ENCODE measurements at places on chromosomes 4 and X.

DNA sequence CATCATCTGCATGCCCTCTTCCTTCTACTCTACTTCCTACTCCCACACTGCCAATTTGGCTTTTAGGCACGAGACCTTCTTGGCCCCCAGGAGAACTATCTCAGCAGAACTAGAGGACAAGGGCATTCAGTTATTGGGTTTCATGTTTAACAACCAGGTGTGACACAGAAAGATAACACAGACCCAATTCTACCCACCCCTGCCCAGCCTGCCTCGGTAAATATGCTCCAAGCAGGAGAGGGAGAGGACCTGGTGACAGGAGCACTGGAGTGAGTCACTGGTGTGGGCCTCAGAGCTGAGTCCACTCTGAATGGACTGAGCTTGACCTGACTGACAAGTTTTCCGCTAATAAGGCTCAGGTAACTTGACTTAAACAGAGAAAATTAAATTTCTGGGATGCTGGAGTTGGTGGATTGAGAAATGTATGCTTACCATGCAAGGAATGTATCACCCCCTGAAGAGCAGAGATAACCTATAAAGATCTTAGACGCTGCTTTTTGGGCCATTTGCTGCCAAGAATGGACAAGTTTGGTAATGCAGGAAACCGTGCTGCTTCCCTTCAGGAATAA, 52.5 kb downstream of the CASP3 start:
- DNase-seq = no peak

- DNase-seq = no peak
These were observed 7.0 kb downstream of the PNMA3 start for GRCh38 chrX:153063315-153063714.

DNA sequence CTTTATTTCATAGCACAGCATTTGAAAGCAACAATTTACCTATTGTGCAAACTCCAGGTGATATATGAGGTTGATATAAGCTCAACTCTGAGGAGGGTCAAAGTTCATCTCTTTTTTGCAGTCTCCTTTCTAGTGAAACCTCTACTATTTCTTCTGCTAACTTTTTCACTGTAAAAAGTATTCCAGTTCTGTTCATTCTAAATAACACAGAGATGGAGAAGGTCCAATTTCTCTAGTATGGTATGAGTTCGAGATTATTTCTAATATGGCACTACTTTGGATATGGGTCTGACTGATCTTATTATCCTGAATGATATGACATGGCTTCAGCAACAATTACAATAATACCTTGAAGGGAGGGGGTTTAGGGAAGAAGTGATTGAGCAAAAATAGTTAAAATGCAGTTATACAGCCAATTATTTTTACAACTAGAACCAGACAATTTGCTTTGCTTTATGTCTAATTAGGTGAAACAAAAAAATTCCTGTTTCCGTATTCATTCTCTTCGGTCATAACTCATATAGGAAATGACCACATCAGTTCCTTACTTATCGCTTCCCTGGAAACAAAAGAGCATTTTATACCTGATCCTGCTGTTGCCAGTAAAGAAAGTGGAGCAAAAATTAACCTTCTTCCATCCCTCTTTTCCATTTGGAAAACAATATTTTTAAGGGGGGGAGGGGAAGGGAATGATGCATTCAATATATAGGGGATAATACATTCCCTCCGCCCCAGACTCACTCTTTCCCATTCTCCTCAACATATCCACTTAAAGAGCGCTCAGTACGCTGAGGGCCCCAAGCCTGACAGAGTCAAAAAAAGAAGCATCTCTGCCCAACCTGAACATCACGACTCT, 1.0 kb downstream of the TBC1D9 start:
- DNase-seq = no peak

DNA sequence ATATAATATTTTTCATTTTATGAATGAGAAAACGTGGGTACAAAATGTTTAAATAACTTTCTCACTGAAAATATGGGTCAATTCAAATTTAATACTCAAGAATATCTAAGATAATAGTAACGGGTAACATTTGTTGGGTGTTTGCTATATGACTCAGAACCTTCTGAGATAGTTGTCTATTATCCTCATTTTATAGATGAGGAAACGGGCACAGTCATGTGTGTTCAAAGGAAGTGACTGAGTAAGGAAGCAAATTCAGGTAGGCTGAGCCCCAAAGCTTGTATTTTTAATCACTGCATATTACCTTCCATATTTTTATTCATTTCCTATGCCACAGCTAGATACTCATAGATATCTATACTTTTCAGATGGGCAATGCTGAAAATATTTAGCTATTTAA, 12.2 kb upstream of the CAMK2D start:
- no peak for DNase-seq

DNA sequence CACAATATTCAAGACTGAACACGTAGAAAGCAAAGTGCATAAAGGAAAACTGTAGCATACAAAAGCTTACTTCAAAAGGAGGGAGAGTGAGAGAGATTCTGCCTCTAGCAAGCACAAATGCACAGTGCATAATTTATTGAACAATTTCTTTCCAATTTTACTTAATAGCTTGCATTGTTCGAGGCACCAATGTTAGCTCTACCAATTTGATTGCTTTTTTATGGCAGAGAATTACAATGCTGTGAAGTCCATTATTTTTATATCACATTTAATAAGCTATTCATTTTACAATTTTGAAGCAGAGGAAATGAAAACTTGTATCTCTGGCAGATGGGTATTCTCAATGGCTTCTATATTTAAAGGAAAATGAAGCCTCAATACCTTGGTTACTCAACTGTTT, 331.7 kb downstream of the GPM6A start:
- no peak for DNase-seq

GRCh38 chr4:46503739-46504138, 113.8 kb upstream of the GABRA2 start:
- DNase-seq = peak; percentile 52

- peak; percentile 16 for DNase-seq
These were observed 117.2 kb downstream of the TEX13C start for GRCh38 chrX:125436855-125437254.

DNA sequence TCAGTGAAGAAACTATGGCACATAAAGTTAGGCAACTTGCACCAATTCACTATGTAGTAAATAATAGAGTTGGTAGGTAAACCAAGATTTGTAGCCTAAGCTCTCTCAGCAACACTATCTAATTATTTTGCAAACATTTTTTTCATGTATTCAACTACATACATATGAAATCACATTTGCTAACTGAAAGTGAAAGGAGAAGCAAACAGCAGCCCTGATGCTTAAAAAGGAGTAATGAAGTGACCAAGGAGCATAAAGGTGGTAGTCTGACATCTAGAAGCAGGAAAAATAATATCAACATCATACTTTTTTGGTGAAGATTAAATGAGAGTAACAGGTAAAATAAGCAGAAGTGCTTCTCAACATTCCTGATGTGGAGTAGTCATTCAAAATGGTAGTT, 603.7 kb downstream of the GRXCR1 start:
- DNase-seq = no peak

- DNase-seq = no peak
These were observed 1806.6 kb upstream of the AGA start for GRCh38 chr4:179248821-179249220.

GRCh38 chr4:98661371-98662054, 3.1 kb upstream of the TSPAN5 start:
- no peak for DNase-seq

GRCh38 chr4:183288955-183289354, 31.1 kb downstream of the CLDN22 start:
- DNase-seq = no peak

GRCh38 chrX:31057291-31057690, 14.6 kb downstream of the FTHL17 start:
- DNase-seq = no peak

- DNase-seq = no peak
These were observed 7.1 kb downstream of the NHSL2 start for GRCh38 chrX:71917621-71918343.

DNA sequence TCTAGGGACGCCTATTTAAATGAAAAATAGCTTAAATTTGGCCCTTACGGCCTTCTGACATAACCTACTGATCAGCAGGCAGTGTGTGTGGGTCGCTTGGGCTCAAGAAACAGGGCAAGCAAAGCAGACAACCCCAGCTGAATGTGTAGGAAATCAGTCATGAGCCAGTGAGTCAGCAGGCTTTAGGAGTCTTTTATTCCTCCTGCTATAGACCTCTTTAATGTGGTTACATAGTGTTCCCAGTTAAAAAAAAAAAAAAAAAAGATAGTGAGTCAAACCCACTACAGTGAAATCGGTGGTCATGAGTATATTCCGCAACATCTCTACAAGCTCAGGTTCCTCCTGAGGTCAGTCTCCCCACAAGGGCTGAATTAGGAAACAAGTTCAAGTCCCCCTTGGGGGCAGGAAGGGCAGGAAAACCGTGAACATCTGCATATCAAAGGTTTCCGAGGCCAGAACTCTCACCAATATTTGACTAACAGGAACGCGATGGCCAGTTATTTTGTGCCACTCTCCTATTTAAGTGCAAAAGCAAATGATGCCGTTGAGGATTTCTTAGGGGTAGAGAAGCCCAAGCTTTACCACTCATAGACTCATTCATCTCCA, 32.7 kb downstream of the ACSL1 start:
- peak; percentile 82 for DNase-seq

- no peak for DNase-seq
These were observed 154.0 kb downstream of the GRIA3 start for GRCh38 chrX:123337886-123338639.

GRCh38 chrX:148282504-148282903, 217.9 kb upstream of the AFF2 start:
- DNase-seq = no peak

- peak; percentile 59 for DNase-seq
These were observed at the start of gene DCTD for GRCh38 chr4:182917182-182918043. Gene DCTD (minus strand): TSS chr4:182917386. CDS start chr4:182915568, 1,818 bp downstream.

GRCh38 chr4:126595643-126596042, 1037.1 kb upstream of the INTU start:
- no peak for DNase-seq

- DNase-seq = no peak
These were observed 150.2 kb downstream of the SHROOM3 start for GRCh38 chr4:76585272-76585671.

- DNase-seq = no peak
These were observed 12.3 kb upstream of the CLTRN start for GRCh38 chrX:15676886-15677285.

GRCh38 chr4:53004497-53005148, 142.5 kb downstream of the RASL11B start:
- DNase-seq = no peak

DNA sequence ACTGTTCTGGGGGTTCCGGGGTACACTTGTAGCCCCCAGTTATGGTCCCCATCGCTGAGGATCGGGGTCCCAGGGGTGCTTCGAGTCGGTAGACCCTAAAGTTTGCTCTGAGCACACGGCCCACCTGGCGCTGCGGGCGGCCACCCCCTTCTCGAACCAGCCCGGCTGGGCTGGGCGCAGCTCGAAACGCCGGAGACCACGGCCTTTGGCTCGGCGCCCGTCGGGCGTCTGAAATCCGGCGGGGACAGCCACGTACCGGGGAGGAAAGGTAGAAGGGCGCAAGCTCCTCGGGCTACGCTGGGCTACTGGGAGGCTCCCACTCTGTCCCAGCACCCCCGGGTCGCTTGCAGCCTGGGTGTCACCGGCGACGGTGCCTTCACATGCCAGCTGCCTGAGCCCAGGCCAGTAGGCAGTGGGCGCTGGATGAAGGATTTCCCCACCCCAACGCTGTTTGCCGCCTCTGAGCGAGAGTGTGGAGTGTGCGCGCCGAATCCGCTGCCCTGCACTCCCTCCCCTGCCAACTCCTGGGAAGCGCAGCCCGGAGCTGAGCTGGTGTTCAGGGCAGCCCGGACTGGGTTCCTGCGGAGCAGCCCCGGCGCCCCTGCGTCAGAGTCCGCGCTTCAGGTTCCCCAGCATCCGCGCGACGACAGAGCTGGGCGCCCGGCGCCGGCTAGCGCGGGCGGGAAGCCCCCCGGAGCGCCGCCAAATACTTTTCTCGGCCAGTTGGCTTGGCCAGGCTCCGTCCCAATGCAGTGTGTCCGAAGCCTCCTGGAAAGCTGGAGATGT, 637 bp downstream of the MAMLD1 start:
- DNase-seq = no peak

GRCh38 chr4:77126809-77127208, 30.2 kb upstream of the CCNG2 start:
- peak; percentile 96 for DNase-seq
